Motor neuron (in vitro differentiated cells): ENCODE measurements at places on chromosomes 13 and 19. TPM values are rescaled to one million over a fixed set of nuclear protein-coding genes. Genes with fewer than 3 reads are reported as not detected.

- ATAC-seq, result no peak
Observed at GRCh38 chr13:70432276-70432805, 324.1 kb upstream of the KLHL1 start.

DNA sequence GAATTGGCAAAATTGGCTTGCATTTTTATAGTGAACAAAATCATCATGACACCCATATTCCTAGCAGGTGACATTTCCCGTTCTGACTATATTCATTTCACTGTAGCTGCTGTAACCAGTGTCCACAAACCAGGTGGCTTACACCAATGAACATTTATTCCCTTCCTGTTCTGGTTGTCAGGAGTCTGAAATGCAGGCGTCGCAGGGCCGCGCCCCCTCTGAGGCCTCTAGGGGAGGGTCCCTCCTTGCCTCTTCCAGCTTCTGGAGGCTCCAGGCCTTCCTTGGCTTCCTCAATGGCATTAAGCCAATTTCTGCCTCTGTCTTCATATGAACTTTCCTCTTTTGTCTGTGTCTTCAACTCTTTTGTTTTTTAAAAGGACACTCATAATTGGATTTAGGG is 6.5 kb upstream of the RLN3 start:
- ATAC-seq, result no peak

CEACAM5 gene
- 0.43 TPM in 1 of 2 replicates, not detected in the other for total RNA-seq

DNA sequence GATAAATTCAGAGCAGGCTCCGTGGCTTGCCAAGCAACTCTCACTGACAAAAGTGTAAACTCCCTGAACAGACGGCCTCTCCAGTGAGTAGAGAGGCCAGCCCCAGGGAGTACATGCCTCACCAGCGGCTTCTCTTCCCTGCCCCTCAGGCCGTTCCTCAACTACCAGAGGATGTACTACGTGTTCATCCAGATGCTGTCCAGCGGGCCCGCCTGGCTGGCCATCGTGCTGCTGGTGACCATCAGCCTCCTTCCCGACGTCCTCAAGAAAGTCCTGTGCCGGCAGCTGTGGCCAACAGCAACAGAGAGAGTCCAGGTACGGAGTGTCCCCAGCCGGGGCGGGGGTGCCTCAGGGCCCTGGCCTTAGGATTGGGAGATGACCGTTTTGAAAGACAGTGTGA is 93.4 kb upstream of the MCF2L start:
- ATAC-seq, result no peak

GRCh38 chr19:30647891-30648720 is 275.9 kb downstream of the ZNF536 start:
- ATAC-seq, result no peak

DNA sequence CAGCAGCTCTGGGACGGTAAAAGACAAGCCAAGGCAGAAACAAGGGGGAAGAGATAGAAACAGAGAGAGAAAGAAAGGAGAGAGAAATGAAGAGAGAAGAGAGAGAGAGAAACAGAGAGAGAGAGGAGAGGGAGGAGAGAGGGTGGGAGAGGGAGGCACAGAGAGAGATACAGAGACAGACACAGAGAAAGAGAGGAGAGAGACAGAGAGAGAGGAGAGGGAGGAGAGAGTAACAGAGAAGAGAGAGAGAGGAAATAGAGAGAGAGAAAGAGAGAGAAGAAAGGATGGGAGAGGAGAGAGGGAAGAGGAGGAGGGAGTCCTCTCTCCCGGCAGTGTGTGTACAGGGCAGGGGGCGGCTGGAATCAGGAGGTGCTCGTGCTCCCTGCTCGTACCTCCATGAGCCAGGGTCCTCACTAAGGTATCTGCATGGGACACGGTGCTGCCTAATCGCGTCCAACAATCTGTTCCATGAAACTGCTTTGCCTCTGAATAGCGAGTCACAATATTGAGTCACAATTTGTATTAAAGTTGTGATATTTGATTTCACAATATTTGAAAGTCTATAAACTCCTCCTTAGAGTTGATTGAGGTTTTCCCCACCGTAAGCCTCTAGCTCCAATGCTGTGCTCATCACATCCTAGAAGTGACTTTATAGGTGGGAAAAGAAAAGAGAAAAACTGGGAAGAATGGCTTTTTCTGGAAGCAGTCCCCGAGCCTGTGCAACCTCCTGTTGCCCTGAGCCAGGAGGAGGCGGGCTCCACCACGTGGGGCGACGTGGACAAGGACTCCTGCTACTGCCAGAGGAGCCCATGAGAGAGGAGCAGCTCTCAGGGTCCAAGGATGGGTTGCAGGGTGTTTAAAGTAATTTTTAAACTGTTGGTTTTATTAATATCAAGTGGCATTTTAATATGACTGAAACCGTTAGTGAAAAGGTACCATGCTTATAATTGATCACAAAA is 81.7 kb upstream of the ARHGEF7 start:
- no peak for ATAC-seq

ERFL gene
- total RNA-seq, result 0.16 and 0.25 TPM in 2 replicates

DNA sequence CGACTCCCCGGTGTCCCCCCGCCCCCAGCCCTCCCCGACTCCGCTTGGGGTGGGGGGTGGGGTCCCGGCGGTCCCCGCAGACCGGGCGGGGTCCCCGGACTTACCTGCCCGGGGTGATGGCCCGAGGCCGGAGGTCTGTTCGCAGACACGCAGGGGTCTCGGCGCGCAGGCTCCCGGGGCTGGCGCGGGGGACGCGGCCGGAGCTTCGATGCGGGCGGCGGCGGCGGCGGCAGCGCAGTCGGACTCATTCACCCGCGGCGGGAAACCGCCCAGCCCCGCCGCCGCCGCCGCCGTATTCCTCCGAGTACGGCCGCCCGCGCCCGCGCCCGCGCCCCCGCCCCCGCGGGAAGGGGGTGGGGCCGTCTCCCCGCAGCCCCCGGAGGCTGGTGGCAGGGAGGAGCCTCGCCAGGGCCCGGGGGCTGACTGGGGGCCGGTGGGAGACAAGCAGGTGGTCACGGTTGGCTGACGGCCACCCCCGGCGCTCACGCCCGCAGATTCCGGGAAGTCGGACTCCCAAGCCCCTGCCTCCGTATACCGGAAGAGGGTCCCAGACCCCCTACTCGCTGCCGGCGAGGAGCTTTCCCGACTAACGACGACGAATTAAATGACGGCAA is at the start of gene C2CD4C:
TSS of gene C2CD4C (minus strand) at position 246 of the 614 bp plus-strand sequence. CDS start 786 bp downstream, outside the sequence.
- peak; percentile 54 for ATAC-seq

GRCh38 chr13:23460309-23460708 is 26.8 kb upstream of the SACS start:
- ATAC-seq, result no peak

PRR20D gene
- 0.14 and 0.21 TPM in 2 replicates for total RNA-seq

DNA sequence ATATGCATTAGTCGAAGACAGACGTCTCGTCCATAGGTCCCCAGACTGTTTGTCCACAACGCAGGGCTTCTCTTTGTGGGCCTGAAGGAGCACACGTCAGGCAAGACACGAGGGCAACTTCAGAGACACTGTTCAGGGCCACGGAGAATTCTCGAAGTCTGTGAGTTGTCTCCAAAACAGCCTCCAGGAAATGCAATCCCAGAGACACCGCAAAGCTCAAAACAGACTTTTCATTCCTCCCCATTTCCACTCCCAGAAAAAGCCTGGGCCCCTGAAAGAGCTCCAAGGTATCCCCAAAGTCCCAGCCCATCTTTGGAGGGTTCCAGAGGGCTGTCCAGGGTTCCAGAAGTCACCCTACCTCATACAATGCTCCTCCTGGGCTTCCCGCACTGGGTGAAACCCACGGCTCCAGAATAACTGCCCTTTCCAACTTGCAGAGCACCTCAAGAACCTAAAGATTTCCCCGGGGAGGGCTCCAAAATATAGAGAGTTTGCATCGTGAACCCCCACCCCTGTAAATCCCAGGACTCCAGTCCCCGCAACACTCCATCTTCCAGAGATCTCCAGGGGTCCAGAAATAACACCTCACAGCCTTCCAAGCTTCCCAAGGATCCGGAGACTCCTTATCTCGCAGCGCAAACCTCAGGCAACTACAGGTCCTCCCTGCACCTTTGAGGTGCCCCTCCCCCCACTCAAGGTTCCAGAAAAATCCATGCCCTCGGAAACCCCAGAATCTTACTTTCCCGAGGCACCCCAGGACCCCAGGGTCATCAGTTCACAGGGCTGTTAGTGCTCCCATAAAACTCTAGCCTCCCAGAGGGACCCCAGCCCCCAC is 687 bp upstream of the FTL start:
- ATAC-seq, result no peak

TMEM255B gene
- total RNA-seq, result 0.33 and 0.38 TPM in 2 replicates

- no peak for ATAC-seq
Observed at GRCh38 chr13:24615911-24616472, 64.2 kb upstream of the ATP12A start.

- no peak for ATAC-seq
Observed at GRCh38 chr13:39957868-39958677, 302.6 kb downstream of the COG6 start.
